A673 (cell line): ENCODE measurements at places on chromosomes 11 and 22. TPM values are rescaled to one million over a fixed set of nuclear protein-coding genes. Genes with fewer than 3 reads are reported as not detected.

GRCh38 chr11:104390651-104391050 lies 226.7 kb upstream of the PDGFD start:
- no peaks in the 10 kb centered on the region for H3K27me3 ChIP-seq
- H3K27ac ChIP-seq: no peak overlapping the region
- DNase-seq: peak; percentile 48
- no peaks in the 10 kb centered on the region for H3K36me3 ChIP-seq
- H3K4me1 ChIP-seq: peaks cover 5% of the 10 kb centered on the region
- no peak overlapping the region for H3K4me3 ChIP-seq

LMO2 gene
- total RNA-seq: 39.0 and 46.7 TPM in 2 replicates

C11orf42 gene
- total RNA-seq: not detected in 2 replicates

TSSK2 gene
- not detected in 2 replicates for total RNA-seq

OR51B4 gene
- not detected in 2 replicates for total RNA-seq
